ENCODE measurements at places on chromosomes 12 and 14.

DNA sequence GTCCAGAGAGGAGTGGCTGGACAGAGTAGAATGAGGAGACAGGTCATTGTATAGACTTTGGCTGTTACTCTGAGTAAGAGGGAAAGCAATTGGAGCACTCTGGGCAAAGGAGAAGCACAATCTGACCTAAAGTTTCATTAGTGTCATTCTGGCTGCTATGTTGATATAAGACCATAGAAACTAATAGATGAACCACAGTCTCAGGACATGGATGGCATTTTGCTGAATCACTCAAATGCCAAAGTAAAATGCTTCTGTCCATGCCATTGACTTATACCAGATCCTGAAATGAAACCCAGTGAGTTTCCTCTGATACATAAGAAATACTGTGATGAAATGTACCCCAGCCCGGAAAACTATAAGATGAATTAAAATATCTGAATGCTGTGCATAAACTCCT lies 65.8 kb upstream of the COCH start:
- no peak for DNase-seq

DNA sequence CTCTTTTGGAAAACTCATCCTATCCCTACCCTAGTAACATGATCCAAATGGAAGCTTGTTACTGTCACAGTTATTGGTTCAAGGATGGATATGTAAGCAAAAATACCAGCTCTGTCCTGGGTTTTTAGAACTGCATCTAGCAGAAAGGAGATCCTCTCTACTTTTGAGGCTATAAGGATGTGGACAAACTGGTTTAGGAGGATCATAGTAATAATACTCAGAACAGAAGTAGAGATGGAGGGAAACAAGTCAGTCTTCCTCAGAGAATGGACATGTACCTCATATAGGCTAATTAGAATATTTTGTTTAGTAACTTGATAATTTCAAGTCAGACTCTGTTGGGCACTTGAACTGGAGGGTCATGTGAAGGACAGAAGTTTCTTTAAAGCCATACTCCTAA lies 26.6 kb downstream of the FUT8 start:
- DNase-seq, result no peak

DNA sequence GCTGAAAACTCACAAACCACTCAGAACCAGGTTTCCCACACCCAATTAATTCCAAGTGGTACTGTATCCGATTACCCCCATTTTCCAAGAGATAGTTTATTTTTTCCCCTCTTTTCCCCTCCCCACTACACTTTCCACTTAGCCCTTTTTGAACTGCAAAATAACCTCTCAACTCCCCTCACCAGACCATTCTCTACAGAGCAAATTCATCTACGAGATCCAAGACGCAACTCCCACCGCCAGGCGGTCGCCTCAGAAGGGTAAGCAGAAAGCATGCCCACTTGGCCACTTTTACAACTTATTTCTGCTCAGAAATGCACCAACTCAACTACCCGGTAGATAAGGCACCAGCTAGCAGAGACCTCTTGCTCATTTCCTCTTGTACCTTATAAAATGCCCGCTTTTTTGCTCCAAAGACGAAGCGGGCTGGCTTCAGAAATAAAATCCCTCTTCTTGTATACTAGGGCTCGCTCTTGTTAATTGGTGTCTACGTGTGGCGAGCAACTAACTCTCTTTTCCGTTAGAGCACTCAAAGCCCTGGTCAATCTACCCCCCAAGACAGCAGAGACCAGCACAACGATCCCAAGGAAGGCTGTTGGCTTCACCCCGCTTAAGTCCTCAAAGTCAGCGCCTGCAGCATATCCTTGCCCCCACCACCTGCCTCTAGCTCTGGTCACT lies 910 bp upstream of the SRP54 start:
- no peak for DNase-seq

- DNase-seq, result no peak
Observed at GRCh38 chr14:63677891-63678379, 36.3 kb upstream of the WDR89 start.

DNA sequence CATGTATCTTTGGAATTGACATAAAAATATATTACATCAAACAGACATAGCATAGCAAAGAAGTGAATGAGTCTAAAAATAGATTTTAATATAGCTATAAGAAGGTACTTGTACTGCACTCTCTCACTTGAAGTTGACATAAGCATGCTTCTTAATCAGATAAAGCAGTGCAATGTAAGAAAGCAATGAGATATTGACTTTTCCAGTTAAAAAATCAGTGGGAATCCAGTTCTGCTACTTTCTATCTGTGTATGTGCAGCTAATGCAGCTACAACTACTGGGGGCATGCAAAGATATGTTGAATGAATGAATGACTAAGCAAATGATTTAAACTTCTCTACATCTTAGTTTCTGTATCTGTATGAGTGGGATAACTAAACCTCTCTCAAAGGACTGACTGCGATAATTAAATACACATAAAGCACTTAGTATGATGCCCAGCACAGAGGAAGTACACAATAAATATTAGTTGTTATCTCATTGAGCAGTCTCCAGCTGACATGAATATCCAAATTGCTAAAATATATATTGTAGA lies 10.3 kb downstream of the WASHC3 start:
- no peak for DNase-seq

DNA sequence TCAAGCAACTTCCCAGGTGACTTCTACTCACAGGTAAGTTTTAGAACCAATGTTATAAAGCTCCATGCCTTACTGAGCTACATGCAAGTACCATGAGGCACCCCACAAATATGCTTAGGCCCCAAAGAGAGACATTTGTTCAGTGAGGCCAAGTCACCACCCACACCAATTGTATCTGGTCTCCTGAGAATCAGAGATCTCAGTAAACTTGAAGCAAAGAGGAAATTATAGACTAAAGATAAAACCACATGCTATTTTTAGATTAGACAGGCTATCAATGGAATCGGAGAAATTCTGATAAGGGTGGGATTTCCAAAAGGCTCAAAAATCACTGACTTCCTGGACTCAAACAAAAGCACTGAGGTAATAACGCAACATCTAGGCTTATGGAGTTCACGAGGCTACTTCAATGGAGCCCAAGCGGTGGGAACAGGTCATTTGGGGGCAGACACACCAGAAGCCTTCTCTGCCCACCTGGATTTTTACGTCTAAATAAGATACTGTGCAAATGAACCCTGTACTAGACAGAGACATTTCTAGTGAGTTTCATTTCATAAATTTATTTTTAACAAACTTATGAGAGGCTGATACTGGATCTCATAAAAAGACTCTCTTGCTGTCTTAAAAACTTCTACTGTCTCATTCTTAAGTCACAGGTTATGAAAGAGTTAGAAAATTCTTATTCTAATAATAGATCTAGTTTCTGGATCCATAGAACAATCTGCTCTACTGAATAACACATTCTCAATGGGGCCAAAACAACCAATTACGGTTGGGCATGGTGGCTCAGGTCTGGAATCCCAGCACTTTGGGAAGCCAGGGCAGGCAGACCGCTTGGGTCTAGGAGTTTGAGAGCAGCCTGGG lies 7.7 kb downstream of the SLC15A4 start:
- no peak for DNase-seq

DNA sequence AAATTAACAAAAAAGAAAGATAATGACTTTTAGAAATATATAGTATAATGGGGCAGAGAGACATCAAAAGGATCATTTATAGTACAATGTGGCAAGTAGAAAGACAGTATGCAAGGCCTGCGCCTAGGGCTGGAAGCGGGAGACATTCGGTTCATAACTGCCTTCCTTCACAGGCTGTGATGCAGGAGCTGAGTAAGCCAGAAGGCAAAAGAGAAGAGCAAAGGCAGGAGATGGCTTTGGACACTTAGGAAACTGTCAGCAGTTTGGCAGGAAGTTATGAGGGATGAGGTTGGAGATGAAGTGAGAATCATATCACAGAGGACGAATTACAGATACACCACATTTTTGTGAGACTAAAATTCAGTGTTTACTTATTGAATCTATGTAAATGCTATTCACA lies 97.8 kb downstream of the EPS8 start:
- no peak for DNase-seq

DNA sequence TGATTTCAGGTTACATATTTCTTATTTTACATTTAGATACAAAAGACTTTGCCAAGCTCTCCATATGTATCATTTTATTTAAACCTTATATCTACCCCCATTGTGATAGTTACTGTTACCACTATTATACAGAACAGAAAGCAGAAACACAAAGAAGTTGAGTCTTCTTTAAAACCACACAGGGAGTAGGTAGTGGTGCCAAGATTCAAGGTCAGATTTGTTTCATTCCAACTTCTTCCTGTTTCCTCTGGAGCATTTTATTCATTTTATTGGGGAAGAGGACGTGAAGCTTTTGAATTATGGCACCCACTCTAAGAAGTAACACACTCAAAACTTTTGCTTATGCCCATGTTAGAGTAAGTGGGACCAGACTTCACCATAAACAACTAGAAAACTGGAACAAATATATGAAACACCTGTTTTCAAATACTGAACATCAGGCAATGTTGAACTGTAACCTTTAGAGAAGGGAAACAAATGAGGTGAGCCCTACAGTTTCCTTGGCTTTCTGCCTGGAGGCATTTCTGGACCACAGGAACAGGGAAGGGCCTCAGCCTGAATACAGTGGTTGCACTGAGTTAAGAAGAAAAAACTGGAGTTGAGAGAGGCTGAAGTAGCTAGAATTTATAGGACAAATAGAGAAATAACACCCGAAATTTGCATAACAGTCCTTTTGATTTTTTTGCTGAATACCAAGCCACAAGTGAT lies 160.4 kb upstream of the SSTR1 start:
- no peak for DNase-seq

- DNase-seq, result no peak
Observed at GRCh38 chr12:3882406-3882805, 9.2 kb upstream of the PARP11 start.

- DNase-seq, result peak; percentile 34
Observed at GRCh38 chr12:102964872-102965271, 7.4 kb downstream of the ASCL1 start.

GRCh38 chr12:123946152-123946515 lies 26.5 kb downstream of the CCDC92 start:
- no peak for DNase-seq

DNA sequence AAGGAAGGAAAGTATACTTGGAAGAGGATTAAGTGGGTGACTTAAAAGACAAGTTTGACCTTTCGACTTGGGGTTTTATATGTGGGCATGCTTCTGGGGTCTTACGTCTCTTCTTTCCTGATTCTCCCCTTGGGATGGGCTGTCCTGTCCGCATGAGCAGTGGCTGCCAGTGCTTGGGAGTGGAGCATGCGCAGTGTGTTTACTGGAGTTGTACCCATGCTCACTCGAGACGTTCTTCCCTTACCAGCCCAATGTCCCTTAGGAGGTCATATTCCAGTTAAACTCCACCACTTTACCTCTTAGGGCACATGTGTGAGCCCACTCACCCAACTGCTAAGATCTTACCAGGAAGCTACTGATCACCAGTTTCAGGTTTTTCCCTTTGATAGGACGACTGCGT lies 20.0 kb upstream of the CHST11 start:
- no peak for DNase-seq

DNA sequence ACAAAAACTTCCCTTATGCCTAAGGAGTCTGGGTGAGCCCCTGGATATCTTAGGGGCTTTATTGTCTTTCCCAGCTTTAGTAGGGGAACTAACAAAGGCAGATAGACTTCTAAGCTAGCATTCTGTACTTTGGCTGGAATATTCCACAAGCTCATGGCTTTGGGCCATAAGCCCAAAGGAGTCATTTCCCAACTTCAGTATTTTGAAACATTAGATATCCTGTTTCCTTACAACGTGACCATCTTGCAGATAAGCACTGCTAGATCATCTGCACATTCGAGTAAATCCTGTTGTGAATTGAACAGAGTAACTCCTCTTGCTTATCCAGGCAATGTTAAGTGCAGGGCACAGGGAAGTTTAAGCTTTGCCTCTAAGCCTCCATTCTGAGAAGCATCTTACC lies 70.6 kb upstream of the ACTN1 start:
- DNase-seq, result no peak

GRCh38 chr14:93936245-93936644 lies 9.1 kb downstream of the FAM181A start:
- DNase-seq, result peak; percentile 60

DNA sequence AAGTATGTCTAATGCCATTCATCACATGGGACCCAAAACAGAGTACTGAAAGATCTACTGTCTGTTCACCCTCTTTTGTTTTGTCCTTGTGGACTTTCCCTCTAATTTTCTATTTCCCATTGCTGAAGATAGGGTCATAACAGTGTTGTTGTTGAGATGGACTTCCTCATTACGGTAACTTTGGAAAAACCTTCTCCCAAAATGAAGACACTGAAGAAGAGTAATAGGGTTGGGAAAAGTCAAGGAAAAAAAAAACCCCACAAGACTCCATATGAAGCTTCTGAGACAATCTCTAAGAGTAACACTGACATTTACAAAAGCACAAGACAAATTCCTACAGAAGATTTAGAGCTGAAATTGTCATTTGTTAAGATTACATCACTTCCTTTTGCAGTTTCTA lies 36.7 kb downstream of the EXOC5 start:
- DNase-seq, result no peak

- no peak for DNase-seq
Observed at GRCh38 chr14:99395909-99396530, 84.6 kb downstream of the SETD3 start.

Data from GM13977 (cell line).